ENCODE measurements at places on chromosomes 2 and 18.

GRCh38 chr2:54673501-54673998, 49.9 kb upstream of the EML6 start:
- DNase-seq: no peak

- DNase-seq: no peak
These were observed 130.7 kb upstream of the GPC1 start for GRCh38 chr2:240304746-240305161.

- no peak for DNase-seq
These were observed 106.1 kb downstream of the SMIM21 start for GRCh38 chr18:75321431-75321830.

DNA sequence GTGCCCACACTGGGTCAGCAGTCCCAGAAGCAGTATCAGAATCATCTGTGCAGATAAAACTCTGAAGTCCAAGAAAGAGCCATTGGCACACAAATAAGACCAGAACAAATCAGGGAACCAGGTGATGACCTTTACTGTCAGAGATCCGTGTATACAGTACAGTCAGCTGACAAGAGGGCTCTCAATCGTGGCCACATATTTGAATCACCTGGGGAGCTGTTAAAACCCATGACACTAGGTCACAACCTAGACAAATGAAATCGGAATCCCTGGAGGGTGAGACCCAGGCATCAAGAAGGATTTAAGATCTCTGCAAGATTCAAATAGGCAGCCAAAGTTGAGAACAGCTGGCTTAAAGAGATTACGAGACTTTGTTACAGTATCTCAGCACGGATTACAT, 807.1 kb downstream of the RNF144A start:
- no peak for DNase-seq

DNA sequence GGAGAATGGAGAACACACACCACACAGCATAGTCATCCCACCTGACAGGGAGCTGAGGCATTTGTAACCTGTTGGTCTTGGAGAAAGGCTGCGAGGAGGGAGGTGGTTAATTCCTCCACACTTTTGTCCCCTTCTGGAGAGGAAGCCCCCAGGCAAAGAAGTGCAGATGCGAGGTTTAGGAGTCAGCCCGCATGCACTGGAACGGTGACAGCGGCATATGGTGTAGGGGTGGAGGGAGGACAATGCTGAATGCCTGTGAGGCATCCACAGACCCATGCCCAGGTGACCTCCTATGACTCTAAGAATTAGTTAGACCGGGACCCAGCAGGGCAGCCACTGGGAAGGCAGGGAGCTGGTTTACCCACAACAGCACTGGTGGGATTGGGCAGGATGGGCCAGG, 12.2 kb downstream of the SPATA3 start:
- DNase-seq: no peak

- DNase-seq: no peak
These were observed 6.1 kb upstream of the NR4A2 start for GRCh38 chr2:156338578-156338977.

- peak; percentile 97 for DNase-seq
These were observed 22.7 kb upstream of the ACTG2 start for GRCh38 chr2:73870084-73870483.

DNA sequence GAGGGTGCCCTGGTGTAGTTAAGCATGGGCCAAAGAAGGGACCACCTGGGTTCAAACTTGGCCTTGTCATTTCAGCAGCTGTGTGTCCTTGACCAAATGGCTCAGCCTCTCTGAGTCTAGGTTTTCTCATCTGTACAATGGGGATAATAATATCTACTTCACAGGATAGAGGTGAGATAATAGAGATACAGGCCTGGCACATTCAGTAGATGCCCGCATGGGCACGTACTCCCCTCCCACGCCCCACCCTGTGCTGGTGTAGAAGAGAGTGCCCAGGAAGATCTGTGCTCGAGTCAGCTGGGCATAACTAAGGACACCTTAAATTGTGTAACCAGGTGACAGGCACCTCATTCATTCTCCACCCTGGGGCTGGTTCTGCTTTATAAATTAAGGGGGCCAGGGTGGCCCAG, 8.4 kb upstream of the TMEM185B start:
- DNase-seq: no peak

GRCh38 chr18:39453356-39453755, 1887.8 kb upstream of the CELF4 start:
- DNase-seq: no peak

DNA sequence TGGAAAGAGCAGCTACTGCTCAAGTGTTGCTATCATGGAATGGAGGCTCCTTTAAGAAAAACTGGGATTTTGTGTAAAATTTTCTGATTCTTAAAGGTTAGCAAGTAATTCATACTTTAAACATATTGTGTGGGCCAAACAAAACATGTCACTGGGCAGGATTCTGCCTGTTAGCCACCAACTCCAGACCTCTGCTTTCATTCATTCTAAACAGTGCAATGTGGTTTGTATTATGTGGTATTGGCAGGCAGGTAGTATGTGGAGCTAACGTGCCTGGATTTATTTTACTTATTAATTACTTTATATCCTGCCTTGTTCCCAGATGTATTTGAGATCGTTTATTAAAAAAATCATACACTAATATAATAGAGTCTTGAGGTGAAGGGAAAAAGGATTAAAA, 1521.3 kb upstream of the ACVR2A start:
- DNase-seq: peak; percentile 11

GRCh38 chr2:100339823-100340222, 17.5 kb upstream of the LONRF2 start:
- no peak for DNase-seq

DNA sequence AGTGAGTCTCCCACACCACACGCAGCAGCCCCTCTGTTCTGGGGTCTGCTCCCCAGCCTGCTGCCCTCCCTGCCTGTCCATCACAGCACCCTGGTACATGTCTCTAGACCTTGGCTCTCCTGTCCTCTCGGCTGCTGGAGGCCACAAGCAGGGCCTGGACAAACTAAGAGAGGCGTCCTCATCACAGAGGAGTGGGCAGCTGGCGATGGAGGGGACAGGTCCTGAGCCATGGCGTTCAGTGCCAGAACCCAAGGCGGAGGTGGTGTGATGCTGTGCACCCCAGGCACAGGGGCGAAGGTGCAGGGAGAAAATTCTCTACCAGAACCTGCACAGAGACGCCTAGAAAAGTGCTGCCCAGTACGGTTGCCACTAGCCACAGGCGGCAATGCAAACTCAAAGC, 47.4 kb downstream of the BIN1 start:
- no peak for DNase-seq

- peak; percentile 79 for DNase-seq
These were observed 292.6 kb downstream of the PRKCE start for GRCh38 chr2:45944074-45944473.

DNA sequence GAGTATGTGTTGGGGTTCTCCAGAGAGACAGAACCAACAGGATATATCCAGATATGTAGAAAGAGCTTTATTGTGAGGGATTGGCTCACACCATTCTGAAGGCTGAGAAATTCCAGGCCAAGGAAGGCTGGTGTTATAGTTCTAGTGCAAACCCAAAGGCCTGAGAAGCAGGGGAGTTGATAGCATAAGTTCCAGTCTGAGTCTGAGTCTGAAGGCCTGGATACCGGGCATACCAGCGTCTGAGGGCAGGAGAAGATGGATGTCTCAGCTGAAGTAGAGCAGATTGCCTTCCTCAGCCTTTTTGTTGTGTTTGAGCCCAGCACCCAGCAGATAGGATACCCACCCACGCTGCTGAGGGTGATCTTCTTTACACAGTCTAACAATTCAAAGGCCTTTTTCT, 211.7 kb upstream of the RASGRP3 start:
- no peak for DNase-seq

DNA sequence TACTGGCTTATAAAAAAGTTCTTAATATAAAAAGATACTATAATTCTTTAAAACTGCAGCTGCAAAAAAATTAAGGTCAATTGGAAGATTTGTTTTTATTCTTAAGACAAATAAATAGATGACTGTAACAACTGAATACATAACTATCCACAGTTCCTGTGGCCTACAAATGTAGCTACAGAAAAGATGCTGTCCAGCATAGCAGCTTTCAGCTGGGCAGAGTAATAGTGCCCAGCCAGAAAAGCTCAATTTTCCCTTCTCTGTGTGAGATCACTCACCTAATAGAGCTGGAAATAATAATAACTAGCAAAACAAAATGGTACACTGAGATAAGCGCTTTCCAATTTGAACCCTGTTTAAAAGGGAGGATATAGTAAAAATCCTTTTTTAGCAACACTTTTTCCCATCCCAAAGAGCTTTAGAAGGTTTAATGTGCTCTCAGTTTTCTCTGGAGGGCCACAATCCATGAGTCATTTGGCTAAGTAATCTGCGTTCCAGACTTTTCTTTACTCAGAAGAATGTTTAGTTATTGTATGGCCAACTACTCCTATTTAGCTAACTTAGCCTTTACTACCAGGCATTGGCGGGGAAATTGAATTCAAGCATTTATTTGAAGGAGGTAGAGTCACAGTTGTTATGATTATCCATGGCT, 158.1 kb upstream of the SLC39A10 start:
- peak; percentile 49 for DNase-seq

DNA sequence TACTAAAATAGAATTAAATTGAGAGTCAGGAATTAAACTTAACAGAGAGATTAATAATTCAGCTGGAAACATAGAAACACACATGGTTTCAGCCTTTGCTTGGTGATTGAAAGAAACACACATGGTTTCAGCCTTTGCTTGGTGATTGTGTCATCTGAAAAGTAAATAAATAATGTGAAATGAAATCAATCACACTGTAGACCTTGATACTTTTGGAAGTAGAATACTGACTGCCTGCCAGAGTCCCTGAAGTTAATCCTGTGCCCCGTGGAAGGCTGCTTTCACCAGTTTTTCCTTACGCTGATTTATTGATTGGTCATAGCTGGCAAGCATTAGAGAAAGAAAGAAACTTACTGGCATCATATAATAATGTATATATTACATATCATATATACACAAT, 1252.7 kb upstream of the FAM98A start:
- no peak for DNase-seq

DNA sequence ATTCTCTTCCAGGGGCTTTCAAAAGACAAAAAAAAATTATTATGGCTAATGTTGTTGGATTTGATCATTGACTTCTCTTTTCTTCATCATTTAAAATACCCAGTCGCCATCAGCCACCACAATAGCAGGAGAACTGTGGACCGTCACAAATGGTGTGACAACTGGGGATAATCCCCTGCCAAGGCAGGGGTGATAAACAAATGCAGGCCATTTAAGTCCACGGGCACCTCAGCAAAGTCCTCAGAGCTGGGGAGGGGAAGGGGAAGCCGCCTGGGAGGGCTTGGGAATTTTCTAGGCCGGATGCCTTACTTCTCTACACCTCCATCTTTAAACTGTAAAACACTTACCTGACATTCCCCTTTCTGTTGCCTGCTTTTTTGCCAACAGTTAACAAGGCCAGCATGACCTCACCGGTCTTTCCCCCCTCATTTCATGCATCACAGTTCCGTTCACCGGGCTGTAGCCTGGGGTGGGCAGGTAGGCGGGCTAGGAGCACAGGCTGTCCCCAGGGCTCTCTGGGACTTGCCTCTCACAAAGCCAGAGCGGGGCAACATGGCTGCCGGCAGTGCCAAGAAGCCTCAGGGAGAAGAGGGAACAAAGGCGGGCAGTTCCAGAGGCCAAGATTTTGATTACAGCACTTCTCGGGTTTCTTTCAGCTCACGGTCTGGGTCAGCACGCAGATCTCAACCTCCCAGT, 820.4 kb downstream of the BCL11A start:
- DNase-seq: no peak

GRCh38 chr2:219567791-219568361, 3.5 kb downstream of the OBSL1 start:
- no peak for DNase-seq

DNA sequence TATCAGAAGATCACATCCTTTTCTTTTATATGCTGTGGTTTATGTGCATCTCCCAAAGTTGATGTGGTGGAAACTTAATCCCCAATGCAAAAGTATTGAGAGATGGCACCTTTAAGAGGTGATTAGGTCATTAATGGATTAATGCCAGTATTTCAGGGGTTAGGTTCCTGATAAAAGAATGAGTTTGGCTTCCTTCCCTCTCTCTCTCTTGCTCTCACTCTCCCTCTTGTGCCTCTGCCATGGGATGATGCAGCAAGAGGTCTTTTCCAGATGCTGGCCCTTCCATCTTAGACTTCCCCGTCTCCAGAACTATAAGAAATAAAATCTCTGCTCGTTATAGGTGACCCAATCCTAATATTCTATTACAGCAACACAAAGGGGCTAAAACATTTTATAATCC, 85.0 kb downstream of the TTC27 start:
- peak; percentile 24 for DNase-seq

DNA sequence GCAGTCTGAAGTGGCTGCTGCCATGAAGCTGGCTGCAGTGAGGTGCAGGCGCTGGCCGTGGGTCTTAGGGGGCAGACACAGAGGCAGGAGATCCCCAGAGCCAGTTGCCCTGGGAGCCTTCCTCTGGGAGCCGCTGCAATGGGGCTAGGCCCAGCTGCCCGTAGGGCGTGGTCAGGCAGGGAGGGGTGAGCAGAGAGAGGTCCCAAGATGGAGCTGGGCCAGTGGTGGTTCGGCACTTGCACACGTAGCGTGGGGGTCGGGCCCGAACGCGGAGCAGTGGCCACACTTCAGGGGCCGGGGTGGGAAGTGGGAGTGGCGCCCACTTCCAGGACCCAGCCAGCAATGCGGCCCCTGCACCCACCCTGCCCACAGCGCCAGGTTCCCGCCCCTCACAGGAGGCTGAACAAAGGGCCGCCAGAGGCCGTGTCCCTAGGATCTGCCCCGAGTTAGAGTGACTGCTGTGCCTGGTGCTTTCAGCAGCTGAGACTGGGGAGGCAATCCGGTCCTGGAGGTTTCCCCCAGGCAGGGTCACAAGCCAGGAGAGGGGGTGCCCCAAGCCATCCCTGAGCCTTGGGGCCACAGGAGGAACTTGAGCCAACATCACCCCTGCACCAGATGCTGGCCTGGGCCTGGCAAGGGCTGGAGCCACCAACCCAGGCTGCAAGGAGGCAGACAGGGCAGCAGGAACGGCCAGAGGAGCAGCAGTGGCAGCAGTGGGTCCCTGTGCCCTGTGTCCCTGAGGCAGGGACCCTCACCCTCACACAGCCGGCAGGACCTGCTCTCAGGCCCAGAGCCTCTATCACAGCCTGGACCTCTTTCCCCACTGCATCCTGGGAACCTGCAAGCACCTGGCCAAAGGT, 21.3 kb upstream of the SP140L start:
- no peak for DNase-seq

DNA sequence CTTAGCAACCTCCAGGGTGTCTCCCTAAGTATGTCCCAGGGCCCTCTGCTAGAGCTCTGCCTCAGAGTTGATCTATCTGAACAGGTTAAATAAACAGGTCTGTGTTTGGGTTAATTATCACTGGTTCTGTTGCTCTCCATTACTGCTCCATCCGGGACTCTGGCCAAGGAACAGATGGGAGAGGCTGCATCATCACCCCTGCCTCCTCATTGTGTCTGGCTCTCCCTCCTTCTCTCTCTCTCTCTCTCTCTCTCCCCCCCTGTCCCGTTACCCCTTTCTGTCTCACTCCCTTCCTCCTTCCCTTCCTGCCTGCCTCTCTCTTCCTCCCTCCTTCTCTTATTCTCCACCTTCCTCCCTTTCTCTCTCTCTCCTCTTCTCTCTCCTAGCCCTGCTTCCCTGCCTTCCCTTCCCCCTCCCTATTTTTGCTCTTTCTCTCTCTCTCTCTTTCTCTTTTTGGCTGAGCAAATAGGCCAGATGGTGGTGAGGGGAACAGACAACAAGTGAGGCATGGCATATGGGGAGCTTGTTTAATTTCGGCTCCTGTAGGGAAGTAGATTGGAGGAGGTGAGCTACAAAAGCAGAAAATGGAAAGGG, 62.1 kb downstream of the SETBP1 start:
- peak; percentile 62 for DNase-seq

- DNase-seq: peak; percentile 63
These were observed 11.4 kb upstream of the TRAPPC8 start for GRCh38 chr18:31954349-31954748.
